ENCODE measurements at places on chromosomes 1 and 21.

GRCh38 chr1:183180218-183180617, 5.8 kb upstream of the LAMC2 start:
- no peak for DNase-seq

GRCh38 chr1:53971718-53972117, 25.6 kb downstream of the LRRC42 start:
- DNase-seq, result no peak

DNA sequence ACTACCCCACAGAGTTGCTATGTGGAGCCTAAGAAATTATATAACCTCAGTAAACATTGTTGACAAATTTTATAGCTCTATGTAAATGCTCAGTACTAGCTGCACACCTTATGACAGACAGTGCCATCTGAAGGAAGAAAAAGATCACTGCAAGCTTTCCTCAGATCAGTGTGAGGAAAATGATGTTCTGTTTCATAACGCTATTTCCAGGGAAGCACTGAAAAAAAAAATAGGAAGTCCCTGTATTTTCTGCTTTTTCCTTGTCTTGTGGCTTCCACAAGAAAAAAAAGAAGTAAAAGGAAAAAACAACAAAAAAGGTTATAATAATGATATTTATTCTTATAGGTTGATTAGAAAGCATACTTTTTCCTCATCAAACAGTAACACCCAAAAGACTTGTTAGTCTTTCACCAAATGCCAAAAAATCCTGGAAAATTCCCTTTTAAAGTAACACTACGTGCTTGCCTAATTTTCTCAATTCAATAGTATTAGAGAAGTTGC, 23.2 kb downstream of the LYST start:
- no peak for DNase-seq

DNA sequence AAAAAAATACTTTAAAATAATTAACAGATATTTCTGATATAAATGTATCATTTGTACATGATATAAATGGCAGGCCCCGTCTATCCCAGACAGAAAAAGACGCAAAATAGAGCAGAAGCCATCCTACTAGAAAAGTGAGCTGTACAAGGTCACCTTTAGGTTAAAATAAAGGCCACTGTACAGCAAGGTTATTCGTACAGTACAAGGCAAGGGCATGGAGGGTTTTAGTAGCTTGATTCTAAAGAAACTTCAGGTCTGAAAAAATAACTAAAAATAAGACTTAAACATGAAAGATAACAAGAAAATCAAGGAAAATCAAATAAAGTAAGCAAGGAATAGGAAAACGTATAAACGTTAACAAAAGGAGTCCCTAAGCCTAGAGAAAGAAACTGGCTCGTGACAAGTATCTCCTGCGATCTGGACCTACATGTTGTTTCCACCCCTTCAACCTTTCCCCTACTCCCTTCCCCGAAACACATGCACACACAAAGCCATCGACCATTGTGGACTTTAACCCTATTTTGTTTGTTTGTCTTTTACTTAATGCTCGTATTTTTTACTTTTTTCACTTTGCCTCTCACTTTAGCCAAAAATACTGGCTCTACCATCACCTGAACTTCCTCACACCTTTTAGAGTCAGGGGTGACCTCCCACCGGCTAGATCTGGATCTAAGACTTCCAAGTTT, 26.5 kb upstream of the SLC30A10 start:
- DNase-seq, result no peak

GRCh38 chr1:3415260-3416090, 39.0 kb upstream of the ARHGEF16 start:
- DNase-seq, result no peak

- no peak for DNase-seq
Observed at GRCh38 chr1:65830306-65830705, 37.6 kb downstream of the PDE4B start.

DNA sequence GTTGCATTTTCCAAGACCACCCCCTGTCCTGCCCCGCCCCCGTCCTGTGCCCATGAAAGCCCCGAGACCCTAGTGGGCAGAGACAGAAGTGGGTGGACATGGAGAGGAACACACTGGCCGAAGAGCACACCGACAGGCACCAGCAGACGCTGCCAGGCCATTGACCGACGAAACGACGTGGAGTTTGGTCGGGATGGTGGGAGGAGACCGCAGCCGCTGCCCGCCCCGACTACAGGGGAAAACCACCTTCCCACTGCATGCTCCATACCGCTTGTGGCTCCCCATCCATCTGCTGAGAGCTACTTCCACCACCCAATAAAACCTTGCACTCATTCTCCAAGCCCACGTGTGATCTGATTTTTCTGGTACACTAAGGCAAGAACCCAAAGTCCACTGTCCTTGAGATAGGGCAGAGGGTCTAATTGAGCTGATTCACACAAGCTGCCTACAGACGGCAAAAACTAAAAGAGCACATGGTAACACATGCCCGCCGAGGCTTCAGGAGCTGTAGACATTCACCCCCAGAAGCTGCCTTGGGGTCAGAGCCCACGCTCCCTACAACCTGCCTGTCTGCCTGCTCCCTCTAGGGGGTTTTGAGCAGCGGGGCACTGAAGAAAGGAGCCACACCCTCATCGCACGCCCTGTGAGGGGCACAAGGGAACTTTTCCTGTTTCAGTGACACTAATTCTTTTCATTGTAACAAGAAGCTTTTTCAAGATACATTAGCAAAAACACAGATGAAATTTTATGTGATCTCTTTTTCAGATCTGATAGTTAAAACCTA, 81.2 kb upstream of the RAB3GAP2 start:
- DNase-seq, result no peak

GRCh38 chr1:211174375-211174774, 40.4 kb upstream of the KCNH1 start:
- no peak for DNase-seq

DNA sequence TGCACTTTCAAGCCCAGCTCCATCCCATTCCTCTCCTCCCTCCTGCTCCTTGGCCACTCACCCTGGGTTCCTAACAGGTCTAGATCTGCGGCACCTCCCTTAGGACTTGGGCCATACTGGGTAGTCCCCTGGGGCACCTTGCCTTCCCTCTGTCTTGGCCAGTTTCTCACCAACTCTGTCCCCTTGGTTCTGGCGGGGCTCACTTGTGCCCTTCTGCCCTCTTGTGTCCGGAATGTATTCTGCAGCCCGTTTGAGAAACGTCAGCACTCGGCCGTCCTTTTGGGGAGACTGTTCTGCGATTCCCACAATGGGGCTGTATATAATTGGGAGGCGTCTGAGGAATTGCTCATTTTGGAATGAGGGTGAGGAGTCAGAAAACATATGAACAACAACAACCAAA, 162.4 kb downstream of the ZSCAN20 start:
- DNase-seq, result no peak

- DNase-seq, result no peak
Observed at GRCh38 chr1:243465738-243466137, 209.9 kb downstream of the SDCCAG8 start.

DNA sequence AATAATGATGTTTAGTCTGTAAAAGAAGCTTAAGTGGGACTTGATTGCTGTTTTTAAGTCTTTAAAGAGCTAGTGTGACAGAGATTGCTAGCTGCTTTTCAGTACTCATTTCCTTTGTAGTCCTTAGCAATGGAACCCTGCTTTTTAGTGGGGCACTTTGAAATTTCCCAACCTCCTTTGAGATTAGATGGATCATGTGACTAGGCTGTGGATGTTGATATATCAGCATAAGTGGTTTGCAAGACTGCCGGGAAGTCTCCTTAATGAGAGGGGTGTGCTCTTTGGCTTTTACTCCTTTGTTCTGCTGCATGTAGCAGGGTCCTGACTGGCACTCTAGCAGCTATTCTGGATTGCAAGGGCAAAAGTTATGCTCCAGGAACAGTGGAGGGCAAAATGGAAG, 11.2 kb upstream of the RCOR3 start:
- DNase-seq, result no peak

- DNase-seq, result peak; percentile 27
Observed at GRCh38 chr1:53592985-53593757, 134.0 kb downstream of the DMRTB1 start.

DNA sequence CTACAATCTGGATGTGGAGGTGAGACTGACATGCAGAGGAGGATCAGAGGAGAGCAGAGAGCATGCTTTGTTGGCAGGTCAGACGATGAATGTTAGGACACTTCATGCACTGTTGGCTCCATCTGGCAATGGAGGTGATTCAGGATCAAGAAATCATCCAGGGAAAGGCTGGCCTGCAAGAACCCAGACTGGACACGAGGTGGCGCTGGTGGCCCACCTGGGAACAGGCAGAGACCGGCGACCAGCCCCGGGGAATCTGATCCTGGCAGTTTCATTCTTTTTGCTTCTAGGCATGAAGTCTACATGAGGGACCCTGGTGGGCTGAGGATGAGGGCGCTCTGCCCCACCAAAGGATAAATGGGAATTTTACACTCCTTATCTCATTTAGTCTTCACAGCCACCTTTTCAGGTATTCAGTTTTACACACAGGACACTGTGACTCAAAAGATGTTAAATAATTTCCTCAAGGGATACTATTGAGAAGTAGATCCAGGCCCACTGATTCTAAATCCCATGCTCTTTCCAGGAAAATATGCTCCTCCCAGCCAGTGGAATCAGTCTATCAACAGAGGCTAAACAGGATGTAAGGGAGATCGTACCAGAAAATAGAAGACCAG, 26.2 kb upstream of the SCMH1 start:
- peak; percentile 86 for DNase-seq

- DNase-seq, result no peak
Observed at GRCh38 chr1:235624721-235625333, 24.8 kb downstream of the GNG4 start.

GRCh38 chr1:162943622-162944021, 82.6 kb upstream of the CCDC190 start:
- DNase-seq, result no peak

DNA sequence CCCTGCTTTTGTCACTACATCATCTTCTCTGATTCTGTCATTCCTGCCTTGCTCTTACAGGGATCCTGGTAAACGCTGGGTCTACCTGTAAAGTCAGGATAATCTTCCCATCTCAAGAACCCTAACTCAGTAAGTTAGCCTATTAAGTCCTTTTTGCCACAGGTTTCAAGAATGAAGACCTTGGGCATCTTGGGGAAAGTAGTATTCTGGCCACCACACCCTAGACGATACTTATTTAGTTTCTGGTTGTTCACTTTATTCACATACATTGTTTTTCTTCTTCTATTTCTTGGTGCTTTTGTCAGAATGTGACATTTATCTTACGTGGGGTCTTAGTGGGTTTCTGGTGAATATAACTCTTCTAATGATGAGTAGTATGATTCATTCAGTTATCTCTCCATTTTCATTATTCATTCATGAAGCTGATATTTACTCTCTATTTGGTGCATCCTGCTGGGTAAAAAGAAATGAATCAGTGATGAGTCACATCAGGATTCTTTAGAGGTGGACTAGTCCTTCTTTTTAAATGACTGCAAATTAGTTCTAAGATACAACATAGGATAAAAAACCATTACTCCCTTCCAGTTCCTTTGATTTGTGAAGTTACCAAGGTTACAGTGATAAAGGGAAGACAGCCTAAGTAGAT, 514.4 kb upstream of the B3GALT2 start:
- no peak for DNase-seq
